ENCODE measurements at places on chromosomes 5 and 9.

DNA sequence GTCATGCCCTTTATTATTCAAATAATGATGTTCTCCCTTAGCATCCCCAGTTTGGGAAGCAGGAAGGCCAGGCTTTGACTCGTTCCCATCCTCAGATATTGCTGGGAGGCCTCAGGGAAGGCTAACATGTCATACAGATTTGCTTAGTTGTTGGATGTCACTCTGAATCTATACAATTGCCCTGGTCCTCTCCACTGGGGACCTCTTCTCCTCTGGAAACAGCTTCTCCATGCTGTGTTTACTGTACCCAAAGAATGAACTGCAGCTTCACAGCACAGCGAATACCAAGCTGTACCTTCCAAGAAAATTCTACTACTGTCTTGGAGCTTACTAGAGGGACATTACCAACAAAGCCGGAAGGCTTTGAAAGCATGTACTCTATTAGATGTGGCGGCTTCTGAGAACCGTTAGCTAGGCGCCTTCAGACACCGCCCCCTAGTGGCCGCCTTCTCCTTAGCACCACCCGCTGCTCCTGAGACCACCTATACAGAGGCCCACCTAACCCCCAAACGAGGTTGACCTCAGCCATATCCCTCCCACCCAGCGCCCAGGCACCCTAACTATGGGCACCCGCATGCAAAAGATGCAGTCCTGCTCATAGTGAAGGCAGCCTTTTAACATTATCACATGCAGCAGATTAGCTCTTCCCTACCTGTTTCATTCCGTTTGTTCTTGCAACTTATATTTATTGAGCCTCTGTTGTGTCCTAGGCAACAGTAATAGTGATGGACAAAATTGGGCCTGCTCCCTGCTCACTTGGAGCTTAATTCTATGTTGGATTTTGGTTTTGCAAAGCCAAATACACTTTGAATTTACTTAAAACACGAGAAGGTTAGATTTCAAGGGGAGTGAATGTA is 34.9 kb upstream of the FOXI1 start:
- DNase-seq: peak; percentile 57

DNA sequence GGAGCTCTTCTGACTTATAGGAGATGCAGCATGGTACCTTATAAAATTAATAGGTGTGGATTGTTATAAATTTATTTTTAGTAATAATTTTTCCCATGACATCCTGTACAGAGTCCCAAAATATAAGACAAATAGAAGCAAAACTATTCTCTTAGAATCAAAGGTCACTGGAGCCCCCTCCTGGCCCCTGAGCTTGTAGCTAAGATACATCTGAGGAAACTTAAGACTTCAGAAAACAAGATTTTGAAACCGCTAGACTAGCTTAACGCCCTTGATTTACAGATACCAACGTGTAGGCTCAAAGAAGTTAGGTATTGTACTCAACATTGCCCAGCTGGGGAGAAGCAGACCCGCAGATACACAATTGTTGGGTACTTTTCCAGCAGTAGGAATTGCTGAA is 45.7 kb upstream of the KCNN2 start:
- no peak for DNase-seq

DNA sequence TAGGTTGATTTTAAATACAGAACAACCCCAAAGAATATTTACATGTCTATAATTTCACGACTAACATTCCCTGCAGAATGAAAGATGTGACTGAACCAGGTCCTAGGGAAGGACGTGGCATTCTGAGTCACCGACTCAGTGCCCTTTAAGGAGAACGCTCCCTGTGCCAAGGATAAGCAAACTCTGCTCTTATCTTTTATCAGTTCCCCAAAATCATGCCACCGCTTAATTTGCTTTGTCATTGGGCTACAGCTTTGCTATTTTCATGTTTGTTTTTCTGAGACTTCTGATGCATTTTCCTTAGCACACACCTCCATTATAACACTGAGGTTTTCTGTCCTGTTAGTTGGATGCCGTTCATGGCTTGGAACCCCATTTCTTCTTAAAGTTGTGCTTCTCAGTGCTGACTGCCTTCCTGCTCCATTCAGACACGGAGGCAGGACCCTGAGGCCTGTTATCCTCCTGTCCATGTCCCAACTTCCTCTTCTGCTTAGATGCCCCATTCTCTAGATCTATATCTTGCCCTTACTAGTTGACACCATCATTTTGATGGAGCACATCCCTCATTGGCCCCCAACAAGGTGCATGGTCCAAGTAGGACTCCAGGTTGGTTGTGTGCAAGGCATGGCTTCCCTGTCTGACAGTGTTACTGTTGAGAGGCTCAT is 11.2 kb upstream of the SEMA4D start:
- no peak for DNase-seq

- DNase-seq: no peak
These were observed 304.4 kb upstream of the KIF2A start for GRCh38 chr5:62001640-62002039.

GRCh38 chr9:137095664-137096517 is 9.1 kb downstream of the MAN1B1 start:
- DNase-seq: no peak

DNA sequence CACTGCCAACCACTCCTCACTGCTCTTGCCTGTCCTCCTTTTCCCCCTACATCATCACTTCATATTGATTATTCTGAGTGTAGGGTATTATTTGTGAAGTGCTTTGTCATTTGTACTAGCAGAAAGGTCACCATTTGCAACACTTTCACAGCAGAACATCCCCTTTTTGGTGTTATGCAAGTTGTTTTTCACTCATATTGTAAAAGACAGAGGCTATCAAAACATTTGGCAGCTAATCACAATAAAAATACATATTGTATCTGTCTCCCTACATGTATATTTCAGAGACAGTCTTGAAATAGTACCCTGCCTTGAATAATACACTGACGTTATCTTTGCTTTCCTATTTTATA is 82.3 kb downstream of the ANXA1 start:
- DNase-seq: no peak

GRCh38 chr5:166719991-166720390 is 1571.5 kb upstream of the WWC1 start:
- DNase-seq: no peak

DNA sequence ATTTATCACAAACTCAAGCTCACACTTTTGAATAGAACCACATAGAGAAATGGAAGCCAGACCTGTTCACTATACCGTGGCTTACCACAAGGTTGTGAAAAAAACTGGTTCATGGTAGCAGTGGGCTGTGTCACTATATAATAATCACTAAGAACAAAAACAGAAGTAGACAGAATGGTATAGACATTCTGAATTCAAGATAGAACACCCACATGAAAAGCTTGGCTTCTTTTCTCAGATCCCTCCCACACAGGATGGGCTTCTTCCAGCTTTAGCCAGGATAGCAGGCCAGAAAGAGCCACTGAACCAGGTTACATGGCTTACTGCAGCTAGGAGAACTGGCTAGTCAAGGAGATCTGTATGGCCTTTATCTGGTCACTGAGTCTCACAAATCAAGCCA is 6.1 kb upstream of the NRG2 start:
- DNase-seq: no peak
